ENCODE measurements at places on chromosomes 3 and 15. TPM values are rescaled to one million over a fixed set of nuclear protein-coding genes. Genes with fewer than 3 reads are reported as not detected.

Gene CPEB1
- total RNA-seq: 10.6 TPM

Gene ROPN1B
- total RNA-seq: not detected

Gene KATNBL1
- 50.3 TPM for total RNA-seq

DNA sequence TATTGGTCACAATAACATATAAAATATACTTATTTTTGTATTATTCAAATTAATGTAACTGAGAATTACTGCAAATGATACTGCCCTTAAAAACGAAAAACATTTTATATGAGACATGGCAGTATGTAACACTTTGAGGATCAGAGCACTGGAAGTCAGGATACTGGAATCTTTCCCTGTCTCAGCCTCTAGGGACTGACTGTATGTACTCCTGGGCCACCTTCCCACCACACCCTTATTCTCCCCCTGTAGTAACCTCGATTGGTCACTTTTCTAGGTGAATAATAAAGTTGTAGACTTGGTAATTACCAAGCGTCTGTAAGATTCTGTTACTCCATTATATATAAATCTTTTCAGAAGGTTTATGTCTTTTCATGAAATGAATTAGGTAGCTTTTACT, 43.0 kb downstream of the LRRC49 start:
- H3K27me3 ChIP-seq: no peaks in the 10 kb centered on the region
- DNase-seq: no peak
- H3K27ac ChIP-seq: no peak overlapping the region
- no peak overlapping the region for H3K4me3 ChIP-seq
- no peaks in the 10 kb centered on the region for H3K4me1 ChIP-seq

Gene ECE2
- total RNA-seq: 1.7 TPM

DNA sequence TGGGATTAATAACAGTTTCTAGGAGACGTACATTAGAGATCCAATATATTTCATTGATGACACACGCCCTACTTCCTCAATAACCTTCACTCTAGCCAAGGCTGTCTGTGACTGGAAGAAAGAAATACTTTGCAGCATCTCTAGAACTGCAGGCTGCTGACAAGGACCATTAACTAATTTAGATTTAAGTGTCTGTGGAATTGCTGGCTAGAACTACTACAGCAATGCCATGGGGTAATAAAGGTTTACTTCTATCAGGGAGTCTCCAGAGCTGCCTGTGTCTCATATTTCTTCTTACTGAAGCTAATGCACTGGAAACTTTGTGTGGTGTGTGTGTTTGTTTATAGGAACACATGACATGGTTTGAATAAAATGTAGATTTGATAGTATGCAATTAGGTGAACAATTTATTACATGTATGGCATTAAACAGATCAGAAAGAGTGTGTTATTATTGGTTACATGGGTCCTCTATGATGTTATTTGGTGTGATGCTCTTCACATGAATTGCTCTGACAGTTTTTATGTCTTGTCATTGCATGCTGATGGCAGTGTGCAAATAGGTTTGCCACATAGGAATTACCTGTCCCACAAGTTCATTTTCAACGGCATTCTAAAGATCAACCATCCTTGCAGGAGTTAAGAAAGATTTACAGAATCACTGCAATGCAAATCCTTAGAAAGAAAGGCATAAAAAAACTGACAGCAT, 916.2 kb upstream of the CADM2 start:
- H3K4me3 ChIP-seq: no peak overlapping the region
- no peak overlapping the region for H3K27ac ChIP-seq

DNA sequence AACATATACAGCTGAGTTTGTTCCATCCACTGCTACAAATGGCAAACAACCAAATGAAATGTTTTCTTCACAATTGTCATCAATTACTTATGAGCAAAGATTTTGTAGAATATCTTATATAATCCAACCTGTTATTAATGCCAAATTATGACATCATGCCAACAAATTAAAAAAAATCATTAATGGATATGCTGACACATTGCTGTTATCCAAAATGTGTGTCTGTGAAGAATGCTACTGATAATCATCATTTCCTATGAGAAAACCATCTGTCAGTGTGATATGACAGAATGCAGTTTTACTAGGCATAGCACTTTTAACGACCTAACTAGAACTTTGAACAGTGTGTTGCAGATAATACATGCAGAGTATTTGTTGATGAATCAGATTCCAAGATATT, 556.5 kb upstream of the KCNMB2 start:
- H3K4me1 ChIP-seq: no peaks in the 10 kb centered on the region
- H3K27me3 ChIP-seq: no peaks in the 10 kb centered on the region
- no peak overlapping the region for H3K4me3 ChIP-seq
- DNase-seq: no peak

GRCh38 chr15:59492389-59493377, 54.7 kb downstream of the FAM81A start:
- no peaks in the 10 kb centered on the region for H3K27me3 ChIP-seq
- H3K36me3 ChIP-seq: no peaks in the 10 kb centered on the region
- no peak overlapping the region for H3K4me3 ChIP-seq
- no peak for DNase-seq

Gene ACP3
- 12.3 TPM for total RNA-seq

DNA sequence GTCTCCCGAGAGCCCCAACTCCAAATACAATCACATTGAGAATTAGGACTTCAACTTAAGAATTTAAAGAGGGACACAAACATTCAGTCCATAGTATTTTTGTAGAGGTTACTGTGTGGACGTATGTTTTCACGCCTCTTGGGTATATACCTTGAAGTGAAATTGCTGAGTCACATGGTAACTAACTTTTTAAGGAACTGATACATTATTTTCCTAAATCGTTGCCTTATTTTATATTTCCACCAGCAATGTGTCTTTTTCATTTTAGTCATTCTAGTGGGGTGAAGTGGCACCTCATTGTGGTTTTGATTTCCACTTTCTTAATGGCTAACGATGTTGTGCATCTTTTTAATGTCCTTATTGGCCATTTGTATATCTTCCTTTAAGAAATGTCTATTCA, 11.8 kb downstream of the PARP15 start:
- no peak overlapping the region for H3K27ac ChIP-seq
- H3K4me1 ChIP-seq: no peaks in the 10 kb centered on the region
- no peak for DNase-seq
- H3K36me3 ChIP-seq: no peaks in the 10 kb centered on the region
- no peak overlapping the region for H3K4me3 ChIP-seq
- no peaks in the 10 kb centered on the region for H3K27me3 ChIP-seq

DNA sequence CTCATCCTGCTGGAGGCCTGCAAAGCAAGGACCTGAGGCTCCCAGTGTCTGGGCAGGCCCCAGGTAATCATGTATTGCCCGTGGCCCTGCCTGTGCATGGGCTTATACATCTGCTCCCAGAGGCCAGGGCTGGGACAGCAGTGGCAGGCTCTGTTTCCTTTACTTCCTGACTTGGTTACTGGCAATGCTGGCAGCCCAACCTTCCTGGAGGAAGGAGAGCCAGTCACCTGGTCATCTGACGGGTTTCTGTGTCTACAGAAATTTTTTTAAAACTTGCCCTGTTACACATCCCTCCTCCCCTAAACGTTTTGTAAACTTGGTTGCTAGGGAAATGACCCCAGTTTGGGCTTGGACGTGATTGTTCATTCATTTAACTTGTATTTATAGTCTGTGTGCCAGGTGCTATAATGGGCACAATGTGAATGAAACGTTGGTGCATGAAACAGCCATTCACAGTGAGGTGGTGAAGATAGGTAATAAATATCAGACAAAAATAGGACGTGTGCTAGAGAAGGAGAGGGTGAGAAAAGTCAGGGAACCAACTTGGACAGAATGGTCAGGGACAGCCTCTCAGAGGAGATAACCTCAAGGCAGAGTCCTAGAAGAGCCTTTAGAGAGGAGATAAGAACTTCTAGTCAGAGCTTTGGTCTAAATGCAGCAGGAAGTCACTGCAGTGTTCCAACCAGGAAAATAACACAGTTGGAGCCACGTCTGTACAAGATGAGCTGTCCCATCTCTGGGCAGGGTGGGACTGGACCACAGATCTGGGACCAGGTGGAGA, 14.1 kb downstream of the TEX264 start:
- DNase-seq: no peak
- no peak overlapping the region for H3K4me3 ChIP-seq
- peak overlapping the region; percentile 62 for H3K27ac ChIP-seq
- H3K27me3 ChIP-seq: no peaks in the 10 kb centered on the region
- peaks cover 50% of the 10 kb centered on the region for H3K4me1 ChIP-seq

Gene TF
- total RNA-seq: 2.9 TPM

- H3K4me1 ChIP-seq: no peaks in the 10 kb centered on the region
- no peak for DNase-seq
- no peaks in the 10 kb centered on the region for H3K27me3 ChIP-seq
These were observed 19.8 kb downstream of the FANCD2OS start for GRCh38 chr3:10088256-10088655.

Gene KIF7
- total RNA-seq: 7.9 TPM

Gene SLC22A14
- total RNA-seq: 0.49 TPM

GRCh38 chr3:195856410-195857084, 44.8 kb upstream of the MUC4 start:
- peaks cover 9% of the 10 kb centered on the region for H3K4me1 ChIP-seq
- no peak overlapping the region for H3K27ac ChIP-seq
- H3K36me3 ChIP-seq: no peaks in the 10 kb centered on the region
- H3K27me3 ChIP-seq: no peaks in the 10 kb centered on the region
- no peak overlapping the region for H3K4me3 ChIP-seq

DNA sequence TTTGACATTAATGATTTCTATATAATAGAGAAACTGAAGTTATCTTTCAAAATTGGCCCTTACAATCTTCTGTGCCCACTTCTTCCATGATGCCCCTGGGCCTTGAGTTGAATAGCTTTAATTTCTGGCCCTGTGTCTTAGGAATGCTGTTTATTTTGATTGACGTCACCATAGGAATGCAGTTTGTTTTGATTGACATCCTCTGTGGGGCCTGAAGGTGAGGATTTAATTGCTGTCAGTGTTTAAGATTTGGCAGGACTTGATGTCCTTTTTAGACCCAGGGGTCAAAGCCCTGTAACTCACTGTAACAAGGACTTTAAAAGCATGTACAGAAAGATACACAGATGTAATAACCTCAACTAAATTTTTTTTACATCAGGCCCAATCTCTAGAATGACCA, 83.3 kb downstream of the GLDN start:
- H3K4me3 ChIP-seq: no peak overlapping the region
- no peaks in the 10 kb centered on the region for H3K36me3 ChIP-seq
- no peak for DNase-seq
- H3K4me1 ChIP-seq: no peaks in the 10 kb centered on the region
- H3K27ac ChIP-seq: no peak overlapping the region
- H3K27me3 ChIP-seq: no peaks in the 10 kb centered on the region

Gene LRRC2
- total RNA-seq: 2.0 TPM

DNA sequence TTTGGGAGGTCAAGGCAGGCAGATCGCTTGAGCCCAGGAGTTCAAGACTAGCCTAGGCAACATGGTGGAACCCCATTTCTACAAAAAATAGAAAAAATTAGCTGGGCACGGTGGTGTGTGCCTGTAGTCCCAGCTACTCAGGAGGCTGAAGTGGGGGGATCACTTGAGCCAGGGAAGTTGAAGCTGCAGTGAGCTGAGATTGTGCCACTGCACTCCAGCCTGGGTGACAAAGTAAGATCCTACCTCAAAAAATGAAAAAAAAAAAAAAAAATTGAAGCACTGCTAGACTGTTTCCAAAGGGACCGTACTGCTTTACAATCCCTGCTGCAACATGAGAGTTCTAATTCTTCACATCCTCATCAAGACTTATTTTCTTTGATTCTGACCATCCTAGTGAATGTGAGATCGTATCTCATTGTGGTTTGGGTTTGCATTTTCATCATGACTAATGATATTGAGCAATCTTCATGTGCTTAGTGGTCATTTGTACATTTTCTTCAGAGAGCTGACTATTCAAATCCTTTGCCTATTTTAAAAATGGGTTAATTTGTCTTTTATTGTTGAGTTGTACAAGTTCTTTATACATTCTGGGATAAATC, 10.8 kb downstream of the CMTM8 start:
- no peaks in the 10 kb centered on the region for H3K27me3 ChIP-seq
- DNase-seq: no peak
- no peaks in the 10 kb centered on the region for H3K36me3 ChIP-seq

GRCh38 chr15:64948916-64949315, 37.2 kb downstream of the ANKDD1A start:
- H3K36me3 ChIP-seq: no peaks in the 10 kb centered on the region
- no peak for DNase-seq
- no peak overlapping the region for H3K27ac ChIP-seq
- no peak overlapping the region for H3K4me3 ChIP-seq

- no peaks in the 10 kb centered on the region for H3K36me3 ChIP-seq
- H3K27me3 ChIP-seq: no peaks in the 10 kb centered on the region
- peak overlapping the region; percentile 67 for H3K4me3 ChIP-seq
- peak overlapping the region; percentile 81 for H3K27ac ChIP-seq
- no peak for DNase-seq
These were observed 721 bp downstream of the P2RY1 start for GRCh38 chr3:152835601-152836102.

- H3K27ac ChIP-seq: no peak overlapping the region
- no peaks in the 10 kb centered on the region for H3K27me3 ChIP-seq
- no peak overlapping the region for H3K4me3 ChIP-seq
- no peak for DNase-seq
- H3K4me1 ChIP-seq: no peaks in the 10 kb centered on the region
These were observed 50.1 kb downstream of the RYR3 start for GRCh38 chr15:33360886-33361285.

DNA sequence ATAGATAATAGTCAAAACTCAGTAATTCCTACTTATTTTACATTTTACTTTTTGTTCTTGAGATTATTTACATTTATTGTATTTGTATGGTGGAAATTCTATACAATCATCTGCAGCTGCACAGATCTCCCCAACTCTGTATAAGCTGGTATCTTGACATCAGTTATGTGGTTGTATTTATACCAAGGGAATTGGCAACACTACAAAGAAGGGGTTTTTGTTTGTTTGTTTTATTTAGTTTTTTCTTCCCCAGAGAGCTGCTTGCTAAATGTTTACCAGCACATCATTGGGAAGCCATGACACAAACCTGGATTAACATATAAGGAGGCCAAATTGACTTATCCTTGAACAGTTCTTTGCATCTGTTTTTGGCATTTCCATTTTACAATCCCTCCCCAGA, 389.2 kb upstream of the KCNMB2 start:
- H3K27ac ChIP-seq: no peak overlapping the region
- no peak overlapping the region for H3K4me3 ChIP-seq
- H3K36me3 ChIP-seq: no peaks in the 10 kb centered on the region

GRCh38 chr3:189721873-189722665, 90.9 kb downstream of the TP63 start:
- no peak overlapping the region for H3K4me3 ChIP-seq
- no peak overlapping the region for H3K27ac ChIP-seq
- no peak for DNase-seq
- no peaks in the 10 kb centered on the region for H3K4me1 ChIP-seq
- H3K27me3 ChIP-seq: no peaks in the 10 kb centered on the region

- H3K27ac ChIP-seq: no peak overlapping the region
- H3K36me3 ChIP-seq: no peaks in the 10 kb centered on the region
- DNase-seq: no peak
- no peaks in the 10 kb centered on the region for H3K4me1 ChIP-seq
- H3K27me3 ChIP-seq: no peaks in the 10 kb centered on the region
These were observed 10.5 kb upstream of the ANO10 start for GRCh38 chr3:43632269-43632733.

DNA sequence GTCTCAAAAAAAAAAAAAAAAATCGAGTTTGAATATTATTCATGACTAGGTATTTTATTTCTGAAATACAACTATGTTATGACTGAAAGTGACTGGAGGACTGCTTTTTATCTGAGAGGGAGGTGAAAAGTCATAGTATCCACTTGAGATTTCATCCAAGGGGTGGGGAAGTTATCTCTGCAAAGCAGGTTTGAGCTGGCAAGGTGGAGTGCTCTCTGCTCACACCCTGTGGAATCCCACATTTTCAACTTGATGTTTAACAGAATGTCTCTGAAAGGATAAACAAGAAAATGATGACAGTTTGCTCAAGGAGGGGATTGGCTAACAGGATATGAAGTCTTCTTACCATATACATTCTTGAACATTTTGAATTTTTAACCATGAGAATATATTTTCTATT, 27.3 kb upstream of the SEC62 start:
- no peak overlapping the region for H3K27ac ChIP-seq
- H3K4me3 ChIP-seq: no peak overlapping the region
- no peak for DNase-seq

Gene MYL3
- not detected for total RNA-seq

Data from vagina (tissue), 2 donors.